Activated CD4-positive, alpha-beta T cell treated with anti-CD3 and anti-CD28 coated beads, Interleukin-10, Interleukin-2, amounts not matched to agents 100 ng/mL and 50 ng/mL, durations not matched to agents 16 hours and 8 hours (primary cell): ENCODE measurements at places on chromosomes 7 and 10.

GRCh38 chr10:3532644-3533043 is 252.4 kb downstream of the KLF6 start:
- DNase-seq, result no peak

DNA sequence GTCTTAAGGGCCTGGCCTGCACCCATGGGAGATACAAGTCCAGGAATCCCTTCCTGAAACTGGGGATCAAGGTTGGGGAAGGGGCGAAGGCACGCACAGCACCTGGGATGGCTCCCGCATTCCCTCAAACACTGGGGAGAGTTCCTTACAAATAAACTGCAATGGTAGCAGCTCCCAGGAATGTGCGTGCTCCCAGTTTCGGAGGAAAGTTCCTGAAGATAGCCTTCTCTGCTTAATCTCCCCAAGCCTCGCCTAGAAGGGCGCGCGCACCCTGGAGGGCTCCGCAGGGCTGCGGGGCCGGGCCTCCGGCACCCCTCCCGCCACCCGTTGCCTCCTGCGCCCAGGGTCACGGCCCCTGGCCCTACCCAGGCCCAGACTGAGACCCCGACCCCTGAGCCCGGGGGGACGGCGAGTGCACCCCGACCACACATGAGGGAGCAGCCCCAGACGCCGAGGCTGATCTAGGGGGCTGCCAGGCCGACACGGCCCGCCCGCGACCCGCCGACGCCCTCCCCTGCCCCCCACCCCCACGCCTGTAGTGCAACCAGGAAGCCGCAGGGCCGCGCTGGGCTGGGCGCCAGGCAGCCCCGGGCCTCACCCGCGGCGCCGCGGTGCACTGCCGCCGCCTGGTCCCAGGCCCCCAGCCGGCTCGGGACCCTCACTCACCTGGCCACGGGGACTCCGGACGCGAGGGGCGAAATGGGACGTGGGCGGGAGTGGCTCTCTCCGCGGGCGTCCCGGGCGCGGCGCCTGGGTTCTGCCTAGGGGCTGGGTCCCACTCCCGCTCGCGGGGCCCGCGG is 460 bp downstream of the ANXA11 start:
- no peak for DNase-seq

DNA sequence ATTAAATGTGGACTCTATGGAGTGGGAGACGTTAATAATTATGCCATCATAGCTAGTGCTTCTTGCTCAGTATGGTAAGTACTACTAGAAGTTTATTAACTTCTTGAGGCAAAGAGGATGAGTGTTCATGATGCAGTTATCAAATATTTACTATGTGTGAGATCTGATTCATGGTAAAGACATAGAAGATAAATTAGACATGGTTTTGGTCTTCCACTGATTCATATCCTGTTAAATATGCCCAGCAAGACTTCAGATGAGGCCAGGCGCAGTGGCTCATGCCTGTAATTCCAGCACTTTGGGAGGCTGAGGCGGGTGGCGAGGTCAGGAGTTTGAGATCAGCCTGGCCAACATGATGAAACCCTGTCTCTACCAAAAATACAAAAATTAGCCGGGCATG is 547.1 kb upstream of the ANKRD30A start:
- no peak for DNase-seq

GRCh38 chr10:51129946-51130544 is 55.8 kb downstream of the PRKG1 start:
- DNase-seq, result no peak

GRCh38 chr10:91416339-91416855 is 6.3 kb downstream of the HECTD2 start:
- no peak for DNase-seq
